NCI-H1092 treated with DMSO at 0.1 percent for 48 hours (cell line): ENCODE measurements at places on chromosomes 2 and 18.

DNA sequence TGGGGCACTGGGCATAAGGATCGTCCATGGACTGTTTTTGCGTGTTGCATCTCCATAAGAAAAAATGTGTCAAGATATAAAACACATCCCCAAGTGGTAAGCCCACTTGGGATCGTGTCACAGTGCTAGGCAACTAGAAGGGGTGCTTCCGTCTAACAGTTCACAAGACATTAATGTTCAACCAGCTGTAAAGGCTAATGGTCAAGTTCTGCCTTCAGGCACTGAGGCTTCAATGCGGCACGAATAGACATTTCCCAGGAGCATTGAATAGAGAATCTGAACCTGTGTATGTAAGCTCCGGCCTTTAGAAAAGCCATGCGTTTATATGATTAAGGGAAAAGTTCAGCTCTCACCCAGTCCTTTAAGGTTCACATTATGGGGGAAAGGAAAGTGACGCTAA is 42.0 kb downstream of the ABHD3 start:
- no peak for DNase-seq

DNA sequence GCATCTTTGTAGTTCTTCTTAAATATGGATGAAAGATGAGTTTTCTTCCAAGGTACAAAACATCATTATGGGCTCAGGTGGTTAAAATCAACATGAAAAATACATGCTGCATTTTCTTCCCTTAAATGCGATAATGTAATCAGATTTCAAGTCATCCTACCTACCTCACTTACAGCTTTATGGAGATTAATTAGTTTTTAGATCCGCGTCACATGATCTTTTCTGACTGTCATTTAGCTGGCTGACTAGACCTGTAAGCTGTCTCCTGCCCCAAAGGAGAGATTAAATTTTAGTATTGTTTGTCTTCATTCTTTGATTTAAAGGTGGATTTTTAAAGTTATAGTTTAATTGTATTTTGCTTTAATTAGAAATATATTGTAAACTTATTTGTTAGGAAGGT is 678.0 kb upstream of the ZEB2 start:
- peak; percentile 12 for DNase-seq

GRCh38 chr18:56407646-56408180 is 230.7 kb downstream of the TXNL1 start:
- no peak for DNase-seq

DNA sequence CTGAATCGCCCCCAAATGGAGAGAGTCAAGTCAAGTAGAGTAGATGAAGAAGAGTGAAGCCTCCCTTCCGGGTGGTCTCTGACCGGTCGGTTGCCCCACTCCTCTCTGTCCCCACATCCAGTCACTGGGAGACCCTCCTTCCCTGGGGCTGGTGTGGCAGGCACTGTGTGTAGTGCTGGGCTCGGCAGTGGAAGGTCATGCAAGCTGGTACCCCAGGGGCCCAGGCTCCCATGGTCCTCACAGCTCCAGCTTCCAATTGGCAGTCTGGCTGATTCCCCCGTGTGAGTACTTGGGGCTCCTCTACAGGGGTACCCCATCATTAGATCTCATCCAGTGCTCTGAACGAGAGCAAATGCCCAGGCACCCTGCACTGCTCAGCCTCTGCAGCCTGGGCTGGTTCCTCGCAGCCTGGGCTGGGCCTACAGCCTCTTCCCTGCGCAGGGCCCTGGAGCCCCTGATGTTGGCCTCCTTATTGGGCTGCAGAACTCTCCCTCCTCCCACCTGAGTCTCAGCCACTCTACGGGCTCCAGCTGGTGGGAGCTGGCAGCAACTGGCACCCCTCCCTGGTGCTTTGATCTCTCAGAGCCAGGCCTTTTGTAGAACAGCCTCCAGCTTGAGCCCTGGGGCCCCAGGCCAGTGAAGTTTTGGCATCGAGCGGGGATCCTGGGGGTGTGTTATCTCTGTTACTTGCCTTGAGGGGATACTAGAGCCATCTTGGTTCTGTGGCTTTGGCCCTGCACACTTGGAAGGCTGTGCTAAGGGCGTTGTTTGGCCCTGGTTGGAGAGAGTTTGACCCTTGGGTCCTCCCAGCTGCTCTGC is 187.8 kb upstream of the HDAC4 start:
- no peak for DNase-seq

DNA sequence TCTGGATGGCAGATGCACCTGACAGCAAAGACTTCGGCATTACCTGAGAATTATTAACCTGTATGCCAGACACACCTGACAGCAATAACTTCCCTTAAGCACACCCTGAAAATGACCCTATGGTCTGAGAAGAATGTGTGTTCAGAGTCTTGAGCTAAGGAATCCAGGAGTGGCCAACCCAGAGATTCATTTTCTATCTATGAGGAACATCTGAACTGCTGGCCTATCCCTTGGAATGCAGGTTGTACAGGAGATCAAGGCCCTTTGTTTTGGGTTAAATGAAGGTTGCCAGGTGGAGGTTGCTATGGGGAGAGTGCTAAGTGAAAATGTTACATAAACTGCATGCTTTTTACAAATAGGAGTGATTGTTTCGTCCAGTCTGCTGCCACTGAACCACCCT is 200.9 kb upstream of the MEIS1 start:
- DNase-seq = no peak

DNA sequence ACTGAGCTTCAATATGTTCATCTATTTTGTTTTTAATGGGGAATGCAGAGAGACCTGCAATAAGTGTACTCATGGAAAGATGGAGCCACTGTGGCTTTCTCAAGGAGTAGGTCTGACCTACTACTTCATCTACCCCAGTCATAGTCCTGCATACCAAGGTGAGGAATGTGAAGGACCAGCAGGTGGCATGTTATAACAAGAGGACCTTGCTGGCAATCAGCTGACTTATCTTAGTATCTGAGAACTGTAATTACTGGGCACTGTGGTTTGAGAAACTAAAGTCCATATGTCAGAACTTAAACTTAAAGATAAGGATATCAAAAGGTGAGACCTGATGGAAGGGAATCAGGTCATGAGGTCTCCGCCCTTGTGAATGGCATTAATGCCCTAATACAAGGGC is 1104.2 kb downstream of the BCL11A start:
- no peak for DNase-seq

DNA sequence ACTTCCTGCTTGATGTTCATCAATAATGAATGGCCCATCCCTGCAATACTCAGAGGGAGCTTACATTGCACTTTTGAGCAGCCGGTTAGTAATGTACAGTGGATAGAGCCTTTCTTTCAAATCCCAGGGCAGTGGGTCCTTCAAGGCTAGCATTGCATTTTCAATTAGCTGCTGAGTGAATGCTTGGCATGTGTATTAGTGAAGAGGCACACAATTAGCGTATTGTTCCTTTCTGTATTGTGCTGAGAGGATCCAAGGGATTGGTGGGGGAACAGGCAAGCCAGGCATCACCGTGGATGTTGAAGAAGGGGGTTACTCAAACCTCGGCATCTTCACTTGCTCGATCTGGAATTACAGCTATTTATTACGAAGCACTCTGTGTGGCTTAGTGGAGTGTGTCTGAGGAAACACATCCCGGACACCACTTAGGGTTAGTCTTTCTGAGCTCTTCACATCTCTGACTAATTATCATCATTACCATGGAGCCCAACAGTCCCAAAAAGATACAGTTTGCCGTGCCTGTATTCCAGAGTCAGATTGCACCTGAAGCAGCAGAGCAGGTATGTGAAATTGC is at the start of gene PPP1R1C:
Gene PPP1R1C, plus strand, starts transcription at position 222 of the 574 bp plus-strand sequence. Its CDS starts 258 bp downstream, at position 480.
- DNase-seq = no peak

GRCh38 chr2:146203064-146203624 is 1641.7 kb upstream of the ACVR2A start:
- no peak for DNase-seq

DNA sequence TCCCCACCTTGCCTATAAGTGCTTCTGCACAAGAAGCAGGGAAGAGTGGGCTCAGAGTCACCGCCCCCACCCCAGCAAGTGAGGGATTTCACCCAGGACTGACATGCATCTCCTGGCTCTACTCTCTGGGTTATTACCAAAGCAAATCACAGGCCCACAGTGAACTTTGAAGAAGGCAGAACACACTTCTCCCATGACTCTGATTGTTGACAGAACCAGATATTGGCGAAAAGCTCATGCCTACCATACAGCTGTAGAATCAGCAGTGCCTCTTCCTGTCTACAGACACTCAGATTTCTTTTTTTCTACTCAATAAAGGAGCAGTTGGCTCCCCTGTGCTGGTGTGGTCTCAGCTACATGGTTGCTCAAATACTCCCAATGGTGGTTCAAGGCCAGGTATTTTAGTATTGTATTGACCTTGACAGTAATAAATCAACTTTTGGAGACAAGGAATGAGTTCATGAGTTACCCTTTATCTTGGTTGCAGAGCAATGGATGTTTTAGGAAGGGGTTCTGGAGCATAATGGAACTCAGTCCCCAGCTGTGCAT is 512.9 kb upstream of the ID2 start:
- no peak for DNase-seq

- DNase-seq = no peak
These were observed 65.7 kb upstream of the CTAGE1 start for GRCh38 chr18:22483407-22483806.

DNA sequence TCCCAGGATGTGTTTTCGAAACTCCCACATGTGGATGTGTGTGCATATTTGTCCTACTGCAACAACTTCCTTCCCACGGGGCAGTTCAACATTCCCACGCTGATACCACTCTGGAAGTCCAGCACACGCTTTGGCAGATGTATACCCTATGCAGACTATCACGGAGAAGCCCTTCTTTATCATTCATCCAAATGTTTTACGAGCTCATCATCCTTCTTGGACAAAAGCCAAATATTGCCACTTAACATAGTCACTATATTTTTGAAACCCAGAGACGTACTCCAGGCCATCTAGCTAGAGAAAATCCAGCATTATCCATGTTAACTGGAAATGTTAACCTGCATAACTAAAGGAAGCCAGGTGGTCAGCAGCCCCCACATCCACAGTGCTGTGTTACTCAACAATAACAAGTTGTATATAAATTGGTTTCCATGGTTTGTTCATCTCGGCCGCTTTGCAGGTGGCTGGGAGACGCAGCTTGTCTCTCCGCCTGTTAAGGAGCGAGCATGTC is 131.5 kb downstream of the ZNF532 start:
- DNase-seq = no peak

GRCh38 chr2:37851428-37851827 is 73.7 kb upstream of the RMDN2 start:
- no peak for DNase-seq

DNA sequence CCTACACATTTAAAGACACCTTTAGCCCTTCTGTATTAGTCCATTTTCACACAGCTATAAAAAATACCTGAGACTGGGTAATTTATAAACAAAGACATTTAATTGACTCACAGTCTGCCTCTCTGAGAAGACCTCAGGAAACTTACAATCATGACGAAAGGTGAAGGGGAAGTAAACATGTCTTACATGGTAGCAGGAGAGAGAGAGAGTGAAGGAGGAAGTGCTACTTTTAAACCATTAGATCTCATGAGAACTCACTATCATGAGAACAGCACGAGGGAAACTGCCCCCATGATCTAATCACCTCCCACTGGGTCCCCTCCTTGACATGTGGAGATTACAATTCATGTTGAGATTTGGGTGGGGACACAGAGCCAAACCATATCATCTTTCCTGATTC is 946.6 kb downstream of the SLC4A3 start:
- DNase-seq = no peak

- no peak for DNase-seq
These were observed 5.1 kb downstream of the IL1B start for GRCh38 chr2:112831513-112831845.

GRCh38 chr2:61368687-61369665 is 101.9 kb downstream of the USP34 start:
- no peak for DNase-seq

DNA sequence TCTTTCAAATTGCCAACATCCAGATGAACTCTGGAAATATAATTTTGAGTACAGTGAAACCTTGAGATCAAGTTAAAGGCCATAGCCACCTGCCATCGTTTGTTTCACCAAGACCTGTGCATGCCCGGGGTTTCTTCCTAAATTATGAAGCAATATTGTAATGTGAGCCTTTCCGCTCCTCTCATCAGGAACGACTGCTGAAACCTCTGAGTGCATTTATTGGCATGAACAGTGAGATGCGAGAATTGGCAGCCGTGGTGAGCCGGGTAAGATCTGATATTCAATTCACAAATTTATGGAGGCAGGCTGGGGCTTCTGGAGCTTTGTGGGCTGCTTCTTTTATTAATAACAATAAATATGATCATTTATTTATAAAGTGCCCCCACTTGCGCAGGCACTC is 27.7 kb upstream of the ELOA2 start:
- DNase-seq = no peak

DNA sequence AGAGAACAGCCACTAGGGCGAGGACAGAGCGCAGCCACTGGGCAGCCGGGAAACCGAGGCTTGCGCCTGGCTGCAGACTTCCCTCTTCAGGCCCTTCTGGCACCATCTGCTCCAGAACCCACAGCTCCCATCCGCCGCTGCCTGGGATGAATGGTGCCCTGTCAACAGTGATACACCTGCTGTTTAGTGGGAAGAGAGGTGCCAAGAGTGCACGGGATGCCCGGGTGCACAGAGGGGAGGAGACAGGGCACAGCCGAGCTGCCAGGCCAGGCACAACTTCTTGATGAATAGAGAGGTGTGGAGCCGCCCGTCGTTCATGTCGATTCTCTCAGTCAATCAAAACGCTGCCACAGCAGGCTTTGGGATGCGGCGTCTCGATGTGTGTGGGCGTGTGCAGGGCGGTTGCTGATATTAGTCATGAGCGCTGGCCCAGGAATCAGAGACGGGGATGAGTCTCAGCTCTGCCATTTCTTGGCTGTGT is 39.5 kb downstream of the RRM2 start:
- peak; percentile 68 for DNase-seq

- DNase-seq = no peak
These were observed 273.6 kb upstream of the RGPD4 start for GRCh38 chr2:107553046-107553445.

GRCh38 chr2:197229509-197230443 is 80.8 kb downstream of the ANKRD44 start:
- DNase-seq = no peak

- no peak for DNase-seq
These were observed 5.0 kb downstream of the HPCAL1 start for GRCh38 chr2:10307561-10308156.

DNA sequence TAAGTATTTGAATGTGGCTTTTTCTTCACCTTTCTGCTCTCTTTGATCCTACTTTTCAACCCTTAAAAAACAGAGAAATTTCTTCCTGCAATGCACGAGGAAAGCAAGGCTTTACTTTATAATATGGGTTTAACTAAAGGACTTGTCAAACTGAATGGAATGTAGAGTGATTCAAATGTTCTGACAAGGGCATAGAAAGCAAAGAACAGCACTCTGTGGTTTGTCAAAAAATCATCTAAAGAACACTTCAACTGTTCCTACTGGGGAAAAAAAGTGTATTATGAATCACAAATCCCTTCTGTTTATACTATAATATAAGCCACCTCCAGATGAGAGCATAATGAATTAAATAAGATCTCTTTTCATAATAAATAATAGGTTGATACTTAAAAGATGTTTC is 45.0 kb upstream of the RIT2 start:
- no peak for DNase-seq

GRCh38 chr2:67689651-67690050 is 292.5 kb downstream of the ETAA1 start:
- no peak for DNase-seq

- DNase-seq = no peak
These were observed 12.4 kb upstream of the ADCYAP1 start for GRCh38 chr18:892316-892715.

GRCh38 chr2:29281916-29282247 is 166.7 kb downstream of the CLIP4 start:
- no peak for DNase-seq

GRCh38 chr2:228268756-228269155 is 87.3 kb upstream of the SPHKAP start:
- DNase-seq = peak; percentile 82
